ENCODE measurements at places on chromosomes 12 and 14.

DNA sequence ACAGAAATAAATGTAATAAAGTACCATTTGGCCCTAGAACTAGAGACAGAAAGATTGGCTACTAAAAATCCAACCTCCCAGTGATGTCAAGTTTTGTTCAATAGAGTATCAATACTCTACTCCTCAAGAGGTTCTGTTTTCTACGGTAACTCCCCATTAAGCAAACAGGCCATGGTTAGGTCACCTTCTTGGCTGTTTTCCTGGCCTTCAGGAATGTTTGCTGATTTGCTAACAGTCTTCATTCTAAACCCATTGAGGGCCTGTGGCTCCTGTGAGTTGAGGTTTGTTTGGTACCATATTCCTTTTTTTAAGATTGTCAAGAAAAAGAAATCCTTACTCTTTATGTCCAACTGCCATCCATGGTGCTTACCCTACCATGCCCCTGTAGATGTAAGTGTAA, 1022.0 kb upstream of the TMEM132C start:
- no peak for DNase-seq

GRCh38 chr14:60968099-60968498, 12.8 kb downstream of the TRMT5 start:
- no peak for DNase-seq

DNA sequence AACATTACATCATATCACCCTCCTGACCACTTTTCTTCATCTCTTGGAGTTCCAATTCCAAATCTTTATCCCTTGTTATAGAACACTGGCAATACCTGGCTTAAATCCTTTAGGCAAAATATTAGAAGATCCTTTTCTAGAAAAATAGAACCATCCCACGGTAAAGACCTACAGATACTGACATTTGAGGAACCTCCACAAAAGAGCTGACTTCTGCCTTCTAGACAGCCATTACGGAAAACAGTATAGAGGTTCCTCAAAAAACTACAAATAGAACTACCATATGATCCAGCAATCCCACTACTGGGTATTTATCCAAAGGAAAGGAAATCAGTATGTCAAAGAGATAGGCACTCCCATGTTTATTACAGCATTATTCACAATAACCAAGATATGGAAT, 241.7 kb upstream of the AMIGO2 start:
- no peak for DNase-seq

GRCh38 chr12:90091809-90092208, 383.2 kb upstream of the ATP2B1 start:
- DNase-seq = no peak

GRCh38 chr12:79573820-79574219, 116.9 kb downstream of the PAWR start:
- no peak for DNase-seq
